ENCODE measurements at places on chromosomes 7 and 10. TPM values are rescaled to one million over a fixed set of nuclear protein-coding genes. Genes with fewer than 3 reads are reported as not detected.

The CCL26 gene
- not detected for total RNA-seq

The TMEM213 gene
- total RNA-seq: not detected

The GRID2IP gene
- 0.12 TPM for total RNA-seq

The NEBL gene
- total RNA-seq: not detected

- H3K27me3 ChIP-seq: no peaks in the 10 kb centered on the region
- H3K36me3 ChIP-seq: peaks cover 3% of the 10 kb centered on the region
- DNase-seq: peak; percentile 19
- no peak overlapping the region for H3K27ac ChIP-seq
- no peak overlapping the region for H3K4me3 ChIP-seq
- peaks cover 15% of the 10 kb centered on the region for H3K4me1 ChIP-seq
These were observed 314.6 kb downstream of the FRMD4A start for GRCh38 chr10:14016011-14016536.

GRCh38 chr7:106165337-106165736 is 53.2 kb upstream of the SYPL1 start:
- no peaks in the 10 kb centered on the region for H3K36me3 ChIP-seq
- peaks cover 8% of the 10 kb centered on the region for H3K27me3 ChIP-seq
- no peak overlapping the region for H3K4me3 ChIP-seq
- H3K4me1 ChIP-seq: no peaks in the 10 kb centered on the region
- no peak for DNase-seq
- H3K27ac ChIP-seq: no peak overlapping the region

DNA sequence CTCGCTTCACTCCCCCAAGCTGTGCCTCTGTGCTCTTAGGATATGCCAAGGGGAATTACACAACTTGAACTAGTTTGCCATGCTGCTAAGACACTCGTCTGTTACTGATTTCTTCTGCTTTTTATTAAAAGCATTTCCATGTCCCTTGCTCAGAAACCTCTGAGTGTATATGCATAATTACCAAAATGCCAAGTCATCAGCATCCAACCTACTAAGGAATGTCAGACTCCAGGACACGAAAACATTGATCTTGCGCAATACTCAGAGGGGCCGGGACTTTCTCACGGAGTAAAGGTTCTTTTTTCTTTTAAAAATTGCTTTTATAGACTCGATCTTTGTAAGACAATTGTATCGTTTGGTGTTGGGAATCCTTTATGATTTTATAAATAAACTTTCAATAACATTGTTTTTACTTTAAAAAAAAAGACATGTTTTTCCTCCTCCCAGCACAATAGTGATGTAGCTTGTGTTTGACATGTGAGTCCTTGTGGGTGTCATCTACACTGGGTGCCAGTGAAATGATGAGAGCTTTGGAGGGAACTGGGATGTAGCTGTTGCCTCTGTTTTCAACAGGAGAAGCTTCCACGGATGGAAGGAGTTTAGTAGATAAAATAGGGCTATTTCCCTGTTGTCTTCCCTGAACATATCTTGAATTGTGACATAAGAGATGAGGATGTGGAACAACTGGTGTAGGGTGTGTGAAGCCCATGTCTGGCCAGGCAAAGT is 43.6 kb downstream of the CNNM1 start:
- H3K4me1 ChIP-seq: peaks cover 7% of the 10 kb centered on the region
- H3K36me3 ChIP-seq: no peaks in the 10 kb centered on the region
- DNase-seq: no peak
- H3K27me3 ChIP-seq: peaks cover 34% of the 10 kb centered on the region

GRCh38 chr7:148276314-148277041 is 314.1 kb upstream of the C7orf33 start:
- H3K4me3 ChIP-seq: no peak overlapping the region
- no peaks in the 10 kb centered on the region for H3K36me3 ChIP-seq
- H3K27me3 ChIP-seq: peaks cover 3% of the 10 kb centered on the region
- no peak for DNase-seq
- peaks cover 12% of the 10 kb centered on the region for H3K4me1 ChIP-seq

DNA sequence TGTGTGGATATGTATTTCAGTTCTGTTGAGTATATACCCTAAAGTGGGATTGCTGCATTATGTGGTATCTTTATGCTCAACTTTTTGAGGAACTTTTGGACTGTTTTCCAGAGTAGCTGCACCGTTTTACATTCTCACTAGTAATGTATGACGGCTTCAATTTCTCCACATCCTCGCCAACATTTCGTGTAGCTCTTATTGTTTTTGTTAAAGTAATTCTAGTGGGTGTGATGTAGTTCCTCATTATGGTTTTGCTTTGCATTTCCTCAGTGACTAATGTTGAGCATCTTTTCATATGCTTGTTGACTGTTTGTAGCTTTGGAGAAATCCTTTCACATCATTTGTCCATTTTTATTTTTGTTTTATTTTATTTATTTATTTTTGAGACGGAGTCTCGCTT is 4.5 kb downstream of the STMP1 start:
- DNase-seq: no peak
- H3K4me3 ChIP-seq: no peak overlapping the region
- no peak overlapping the region for H3K27ac ChIP-seq
- no peaks in the 10 kb centered on the region for H3K27me3 ChIP-seq
- H3K36me3 ChIP-seq: peaks cover 11% of the 10 kb centered on the region
- H3K4me1 ChIP-seq: peaks cover 63% of the 10 kb centered on the region

DNA sequence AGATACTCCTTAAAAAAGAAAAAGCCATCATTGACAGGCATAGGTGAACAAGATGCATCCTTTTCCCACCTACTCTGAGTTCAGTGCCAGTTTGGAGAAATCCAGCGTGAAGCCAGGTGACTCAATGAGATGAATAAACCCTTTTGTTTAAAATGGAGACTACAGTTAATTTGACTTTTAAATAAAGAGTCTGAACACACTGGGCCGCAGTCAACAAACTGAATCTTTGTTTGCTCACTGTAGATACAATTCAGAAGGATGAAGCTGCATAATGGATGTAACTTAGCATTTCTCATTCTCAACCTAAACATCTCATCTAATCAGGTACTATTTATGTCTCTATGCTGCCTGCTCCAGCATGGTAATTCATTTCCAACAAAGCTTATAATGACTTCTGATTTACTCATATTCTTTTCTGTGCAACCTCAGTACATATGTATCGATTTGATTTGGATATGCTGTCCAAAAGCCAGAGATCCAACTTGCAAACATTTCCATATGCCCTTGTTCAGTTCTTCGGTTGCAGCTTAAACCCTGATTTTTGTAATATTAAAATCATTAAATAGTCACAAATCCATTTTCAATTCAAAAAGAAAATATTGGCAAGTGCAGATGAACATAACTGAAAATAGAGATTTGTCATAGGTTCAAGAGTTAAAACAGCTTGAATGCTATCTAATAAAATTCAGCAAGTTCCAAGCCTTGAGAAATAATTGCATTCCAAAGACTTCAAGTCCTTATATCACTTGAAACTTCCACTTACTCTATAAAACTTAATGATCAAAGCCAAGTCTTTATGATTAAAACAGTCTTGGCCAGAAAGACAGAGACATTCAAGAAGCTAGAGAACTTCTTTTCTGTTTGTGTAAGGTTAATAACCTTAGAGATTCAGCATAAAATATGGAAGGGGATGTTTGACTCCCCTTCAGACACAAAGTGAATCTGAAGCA is 67.8 kb downstream of the CPVL start:
- H3K4me1 ChIP-seq: no peaks in the 10 kb centered on the region
- no peaks in the 10 kb centered on the region for H3K27me3 ChIP-seq
- no peaks in the 10 kb centered on the region for H3K36me3 ChIP-seq
- DNase-seq: no peak
- H3K4me3 ChIP-seq: no peak overlapping the region
- no peak overlapping the region for H3K27ac ChIP-seq

GRCh38 chr10:18418541-18419215 is 232.7 kb downstream of the NSUN6 start:
- no peaks in the 10 kb centered on the region for H3K4me1 ChIP-seq
- peaks cover 14% of the 10 kb centered on the region for H3K27me3 ChIP-seq
- DNase-seq: no peak
- H3K4me3 ChIP-seq: no peak overlapping the region
- no peak overlapping the region for H3K27ac ChIP-seq

DNA sequence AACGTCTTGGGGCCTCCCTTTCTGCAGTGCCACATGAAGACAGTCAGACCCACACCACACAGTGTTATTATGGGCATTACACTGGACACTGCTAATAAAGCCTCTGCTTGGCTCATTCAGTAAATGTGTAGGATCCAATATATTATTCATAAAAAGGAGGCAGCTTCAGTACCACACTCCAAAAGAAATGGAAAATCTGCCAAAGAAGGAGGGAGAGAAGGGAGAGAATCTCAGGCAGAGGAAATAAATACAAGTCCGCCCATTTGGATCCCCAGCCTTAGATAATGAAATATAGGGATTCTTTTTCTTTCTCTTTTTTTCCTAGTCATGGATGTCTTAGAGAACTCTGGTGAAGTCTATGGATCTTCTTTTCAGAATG is 162.2 kb downstream of the ELMO1 start:
- H3K4me1 ChIP-seq: peaks cover 65% of the 10 kb centered on the region
- H3K4me3 ChIP-seq: no peak overlapping the region
- H3K27ac ChIP-seq: no peak overlapping the region
- H3K36me3 ChIP-seq: peaks cover 16% of the 10 kb centered on the region

DNA sequence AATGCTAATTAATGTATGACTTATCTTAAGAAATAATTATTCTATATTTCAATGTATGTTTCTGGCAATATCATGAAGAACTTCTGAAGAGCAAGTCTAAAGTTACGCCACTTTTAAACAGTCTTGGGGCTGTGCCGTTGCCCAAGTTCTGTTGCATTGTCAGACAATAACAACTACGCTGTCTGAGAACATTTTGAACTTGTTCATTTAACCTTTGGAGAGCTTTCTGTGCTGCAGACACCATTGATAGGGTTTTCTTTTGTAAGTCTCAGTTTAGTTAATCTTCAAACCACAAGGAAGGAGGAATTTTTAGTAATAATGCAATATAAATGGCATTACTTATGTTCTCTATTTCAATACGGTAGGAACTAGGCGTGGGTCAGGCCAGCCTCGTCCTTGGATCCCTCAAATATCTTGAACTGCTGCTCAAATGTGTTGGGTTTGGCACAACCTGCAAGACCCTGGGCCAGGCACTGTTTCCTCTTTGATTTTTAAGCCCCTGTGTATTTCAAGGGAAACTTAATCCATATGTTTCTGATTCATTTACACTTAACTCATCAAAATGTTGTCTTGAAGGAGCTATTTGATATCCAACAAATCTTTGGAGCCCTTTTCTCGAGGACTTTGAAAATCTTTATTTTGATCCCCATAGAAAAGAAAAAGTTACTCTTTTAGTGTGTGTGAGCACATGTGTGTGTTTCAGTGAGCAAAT is 215.5 kb downstream of the INHBA start:
- H3K4me3 ChIP-seq: no peak overlapping the region
- no peaks in the 10 kb centered on the region for H3K27me3 ChIP-seq
- no peaks in the 10 kb centered on the region for H3K4me1 ChIP-seq
- no peak overlapping the region for H3K27ac ChIP-seq

- no peak for DNase-seq
- no peaks in the 10 kb centered on the region for H3K27me3 ChIP-seq
- H3K36me3 ChIP-seq: no peaks in the 10 kb centered on the region
- H3K27ac ChIP-seq: no peak overlapping the region
- no peaks in the 10 kb centered on the region for H3K4me1 ChIP-seq
These were observed 107.4 kb upstream of the ABCB5 start for GRCh38 chr7:20508109-20508508.

DNA sequence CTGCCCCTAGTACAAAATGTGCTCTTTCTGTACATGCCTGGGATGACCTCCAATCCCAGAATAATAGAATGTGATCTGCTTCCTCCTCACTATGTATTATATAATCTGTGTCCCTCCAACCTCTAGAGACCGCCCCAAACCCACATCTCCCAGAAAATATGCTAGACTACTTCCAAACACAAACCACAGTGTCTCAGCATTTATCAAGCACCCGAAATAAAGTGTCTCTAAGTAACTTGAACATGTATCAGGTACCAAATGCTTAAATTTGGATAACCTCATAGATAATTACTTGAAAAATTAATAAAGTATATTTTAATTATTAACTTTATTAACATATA is 16.1 kb downstream of the LYZL1 start:
- H3K4me1 ChIP-seq: peaks cover 4% of the 10 kb centered on the region
- peaks cover 33% of the 10 kb centered on the region for H3K27me3 ChIP-seq
- no peaks in the 10 kb centered on the region for H3K36me3 ChIP-seq
- H3K27ac ChIP-seq: no peak overlapping the region

- peaks cover 78% of the 10 kb centered on the region for H3K4me1 ChIP-seq
- H3K4me3 ChIP-seq: no peak overlapping the region
- H3K27ac ChIP-seq: peak overlapping the region; percentile 60
- DNase-seq: peak; percentile 27
These were observed 49.3 kb upstream of the IL6 start for GRCh38 chr7:22677680-22678079.

- H3K4me1 ChIP-seq: peaks cover 4% of the 10 kb centered on the region
- H3K36me3 ChIP-seq: no peaks in the 10 kb centered on the region
- H3K4me3 ChIP-seq: no peak overlapping the region
- H3K27me3 ChIP-seq: no peaks in the 10 kb centered on the region
- no peak for DNase-seq
These were observed 16.2 kb upstream of the MTPAP start for GRCh38 chr10:30365278-30365677.

GRCh38 chr7:512541-513311 is 6.9 kb downstream of the PDGFA start:
- H3K4me3 ChIP-seq: no peak overlapping the region
- peaks cover 18% of the 10 kb centered on the region for H3K27me3 ChIP-seq
- H3K36me3 ChIP-seq: no peaks in the 10 kb centered on the region
- DNase-seq: no peak

DNA sequence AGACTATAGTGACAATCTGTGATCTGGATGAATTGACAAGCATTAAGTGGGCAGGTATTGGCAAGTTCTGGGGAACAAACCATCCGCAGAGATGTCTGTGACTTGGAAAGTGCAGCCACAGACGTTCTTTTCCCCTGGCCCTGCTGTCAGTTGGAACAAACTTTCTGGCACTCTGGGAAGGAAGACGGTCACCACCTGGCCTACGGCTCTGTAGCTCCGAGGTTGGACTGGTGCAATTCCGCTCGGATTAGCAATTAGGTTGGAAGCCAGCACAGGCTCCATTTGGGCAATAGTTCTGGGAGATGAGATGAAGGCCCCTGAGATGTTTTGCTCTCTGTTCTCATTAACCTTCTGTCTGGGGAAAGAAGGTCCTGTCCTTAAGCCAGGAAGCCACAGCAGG is 437.5 kb downstream of the CALN1 start:
- no peak for DNase-seq
- no peak overlapping the region for H3K27ac ChIP-seq
- H3K27me3 ChIP-seq: no peaks in the 10 kb centered on the region
- H3K4me3 ChIP-seq: no peak overlapping the region

DNA sequence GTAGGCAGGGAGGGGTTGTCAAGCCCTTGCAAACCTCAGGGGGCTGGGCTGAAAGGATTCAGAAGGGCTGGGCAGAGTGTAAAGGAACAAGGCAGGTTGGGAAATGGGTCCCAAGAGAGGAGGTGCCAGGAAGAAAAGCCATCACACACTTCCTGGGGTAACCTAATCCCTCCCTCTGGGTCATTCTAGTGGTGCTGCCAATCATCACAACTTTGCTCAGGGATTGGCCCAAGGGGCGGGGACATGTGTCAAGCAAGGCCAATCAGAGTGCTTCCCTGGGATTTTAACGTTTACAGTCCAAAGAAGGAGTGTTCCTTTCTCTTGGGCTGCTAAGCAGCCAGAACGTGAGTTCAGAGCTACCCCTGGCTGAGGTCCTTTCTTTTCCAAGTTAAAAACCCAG is 57.1 kb upstream of the NPTX2 start:
- H3K4me3 ChIP-seq: no peak overlapping the region
- H3K27ac ChIP-seq: no peak overlapping the region
- no peaks in the 10 kb centered on the region for H3K4me1 ChIP-seq
- DNase-seq: no peak
- H3K27me3 ChIP-seq: peaks cover 5% of the 10 kb centered on the region

Data from activated naive CD4-positive, alpha-beta T cell treated with anti-CD3 and anti-CD28 coated beads for 36 hours (primary cell).